ENCODE measurements at places on chromosomes 5 and 9.

DNA sequence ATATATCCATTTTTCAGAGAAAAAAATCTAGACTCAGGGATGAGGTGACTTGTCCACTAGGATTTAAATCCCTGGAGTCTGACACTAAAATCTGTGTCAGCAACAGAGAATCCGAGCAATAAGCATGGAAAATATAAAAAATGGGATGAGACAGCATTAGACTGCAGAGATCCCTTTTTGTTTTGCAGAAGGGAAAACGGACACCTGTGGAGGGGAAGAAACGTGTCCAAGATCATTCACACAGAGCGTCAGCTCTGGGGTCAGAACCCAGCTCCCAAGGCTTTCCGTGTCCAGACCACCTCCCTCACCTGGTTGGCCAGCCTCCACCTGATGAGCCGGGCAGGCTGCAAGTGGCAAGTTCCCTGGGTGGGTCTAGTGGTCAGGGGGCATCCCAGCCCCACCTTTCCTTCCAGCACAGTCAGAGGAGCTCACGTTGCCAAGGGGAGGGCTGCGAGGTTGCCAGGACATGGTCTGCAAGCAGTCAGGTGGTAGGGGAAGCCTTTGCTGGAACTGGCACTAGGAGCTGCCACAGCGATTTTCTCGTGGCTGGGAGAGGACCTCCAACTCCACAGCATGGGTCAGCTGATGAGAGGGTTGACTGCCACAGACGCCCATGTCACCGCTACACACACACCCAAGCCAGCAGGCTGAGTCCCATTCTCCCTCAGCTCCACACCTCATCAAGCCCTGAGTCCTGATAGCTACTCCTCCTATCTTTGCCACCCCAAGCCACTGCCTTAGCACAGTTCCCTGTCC is 65.9 kb upstream of the CPLX2 start:
- no peak for DNase-seq

- no peak for DNase-seq
These were observed 93.5 kb upstream of the FBXL7 start for GRCh38 chr5:15406478-15406877.

GRCh38 chr5:123976379-123977033 is 464.5 kb downstream of the CSNK1G3 start:
- DNase-seq: no peak

GRCh38 chr5:132425009-132425937 is 55.8 kb downstream of the SLC22A5 start:
- DNase-seq: no peak

GRCh38 chr5:110854200-110854599 is 115.4 kb downstream of the SLC25A46 start:
- no peak for DNase-seq

DNA sequence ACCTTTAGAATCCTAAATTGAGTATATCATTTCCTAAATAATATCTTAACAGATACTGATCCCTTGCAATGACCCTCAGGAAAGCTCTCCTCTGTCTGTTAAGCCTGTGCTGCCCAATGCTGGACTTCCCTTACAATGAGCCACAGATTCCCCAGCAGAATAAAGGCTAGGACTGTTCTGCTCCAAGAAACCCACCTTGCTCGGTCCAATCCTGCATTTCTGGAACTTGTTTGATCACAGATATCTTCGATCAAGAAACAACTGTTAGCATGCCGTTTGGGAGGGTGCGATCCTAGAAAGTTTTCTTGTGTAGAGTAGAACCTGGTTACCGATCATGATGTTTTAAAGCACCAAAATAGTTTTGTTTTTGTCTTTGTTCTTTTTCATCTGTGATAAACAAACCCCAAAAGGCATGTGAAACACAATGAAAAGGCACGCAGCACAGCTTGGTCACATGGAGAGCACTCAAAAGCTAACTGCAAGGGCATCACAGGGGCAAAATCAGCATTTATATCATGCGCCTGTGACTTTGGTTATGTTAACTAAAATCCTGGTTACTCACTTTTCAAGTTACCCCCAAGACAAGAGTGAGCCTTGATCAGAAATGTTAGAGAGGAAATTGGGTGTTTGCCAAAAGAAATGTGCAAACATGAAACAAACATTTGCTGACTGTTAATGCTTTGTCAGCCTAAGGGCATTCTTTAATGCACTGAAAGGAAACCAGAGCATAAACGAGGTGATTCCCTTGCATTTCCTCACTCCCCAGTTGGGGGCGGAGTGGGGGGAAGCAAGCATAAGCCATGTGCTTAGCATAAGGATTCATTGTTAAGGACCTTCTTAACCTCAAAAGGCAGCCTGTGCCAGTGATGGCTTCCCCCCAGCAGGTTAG is 61.9 kb upstream of the ADAMTS16 start:
- DNase-seq: no peak
